ENCODE measurements at places on chromosomes 5 and 9. TPM values are rescaled to one million over a fixed set of nuclear protein-coding genes. Genes with fewer than 3 reads are reported as not detected.

Gene GPR151
- total RNA-seq: not detected

Gene MAP1B
- total RNA-seq: 21.5 TPM

Gene F2RL1
- total RNA-seq: 122 TPM

DNA sequence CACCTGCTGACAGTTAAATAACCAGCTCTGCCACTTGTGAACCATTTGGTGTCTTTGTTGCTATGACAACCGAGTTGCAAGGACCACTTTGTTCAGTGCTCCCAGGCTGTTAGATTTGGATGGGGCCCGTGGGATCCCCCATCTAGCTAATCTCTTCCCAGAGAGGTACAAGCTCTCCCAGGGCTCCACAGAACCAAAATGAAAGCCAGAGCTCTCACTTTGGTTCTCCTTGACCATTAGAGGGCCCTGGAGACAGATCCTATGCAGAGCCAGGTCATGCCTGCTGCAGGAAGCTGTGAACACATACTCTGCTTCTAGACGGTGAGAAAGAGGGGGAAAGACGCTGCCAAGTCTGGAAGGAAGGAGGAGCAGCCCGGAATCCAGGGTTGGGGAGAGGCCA is 224.6 kb downstream of the GABBR2 start:
- peaks cover 58% of the 10 kb centered on the region for H3K27me3 ChIP-seq
- H3K4me3 ChIP-seq: no peak overlapping the region
- H3K36me3 ChIP-seq: peaks cover 5% of the 10 kb centered on the region
- DNase-seq: no peak

DNA sequence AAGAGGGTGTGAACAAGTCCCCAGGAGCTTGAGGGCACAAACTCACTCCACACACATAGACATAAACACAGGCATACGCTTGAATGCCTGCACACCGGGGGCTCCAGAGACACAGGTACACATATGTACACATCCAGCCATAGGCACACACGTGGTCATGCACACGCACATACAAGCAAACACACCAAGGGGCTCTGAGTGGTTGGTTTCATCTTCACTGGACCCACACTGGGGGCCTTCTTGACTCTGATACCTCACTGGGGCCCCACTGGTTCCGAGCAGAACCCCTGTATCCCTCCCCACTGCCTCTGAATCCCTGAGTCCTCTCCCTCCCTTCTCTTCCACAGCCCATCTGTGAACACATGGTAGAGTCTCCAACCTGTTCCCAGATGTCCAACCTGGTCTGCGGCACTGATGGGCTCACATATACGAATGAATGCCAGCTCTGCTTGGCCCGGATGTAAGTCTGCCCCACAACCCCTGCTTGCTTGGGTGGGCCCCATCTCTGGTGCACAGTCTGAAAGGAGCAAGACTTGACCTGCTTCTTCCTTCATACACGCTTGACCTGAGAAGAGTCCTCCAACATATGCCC is 6.4 kb downstream of the SPINK4 start:
- no peak overlapping the region for H3K27ac ChIP-seq
- no peaks in the 10 kb centered on the region for H3K36me3 ChIP-seq
- H3K4me1 ChIP-seq: no peaks in the 10 kb centered on the region

DNA sequence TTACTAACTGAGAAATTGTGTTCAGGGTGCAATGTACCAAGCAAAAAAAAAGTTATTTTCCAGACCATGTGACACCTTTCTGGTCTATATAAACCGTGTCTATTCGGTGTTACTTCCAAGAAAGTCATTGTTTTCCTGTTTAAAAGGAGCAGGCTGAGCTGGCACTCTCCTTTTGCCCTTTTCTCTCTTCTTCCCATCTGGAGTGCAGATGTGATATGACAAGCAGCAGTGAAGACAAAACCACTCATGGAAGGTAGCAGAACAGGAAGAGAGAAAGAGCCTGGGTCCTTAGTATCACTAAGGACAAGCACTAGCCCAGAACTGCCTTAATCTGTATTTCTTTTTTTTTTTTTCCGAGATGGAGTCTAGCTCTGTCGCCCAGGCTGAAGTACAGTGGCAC is 25.6 kb downstream of the LYRM7 start:
- H3K4me1 ChIP-seq: no peaks in the 10 kb centered on the region
- no peak overlapping the region for H3K4me3 ChIP-seq
- DNase-seq: no peak
- H3K36me3 ChIP-seq: no peaks in the 10 kb centered on the region

GRCh38 chr5:398475-399295 is 44.3 kb upstream of the EXOC3 start:
- peaks cover 2% of the 10 kb centered on the region for H3K27me3 ChIP-seq
- no peak overlapping the region for H3K4me3 ChIP-seq
- peaks cover 7% of the 10 kb centered on the region for H3K36me3 ChIP-seq
- DNase-seq: no peak
- H3K4me1 ChIP-seq: peaks cover 14% of the 10 kb centered on the region
- no peak overlapping the region for H3K27ac ChIP-seq

DNA sequence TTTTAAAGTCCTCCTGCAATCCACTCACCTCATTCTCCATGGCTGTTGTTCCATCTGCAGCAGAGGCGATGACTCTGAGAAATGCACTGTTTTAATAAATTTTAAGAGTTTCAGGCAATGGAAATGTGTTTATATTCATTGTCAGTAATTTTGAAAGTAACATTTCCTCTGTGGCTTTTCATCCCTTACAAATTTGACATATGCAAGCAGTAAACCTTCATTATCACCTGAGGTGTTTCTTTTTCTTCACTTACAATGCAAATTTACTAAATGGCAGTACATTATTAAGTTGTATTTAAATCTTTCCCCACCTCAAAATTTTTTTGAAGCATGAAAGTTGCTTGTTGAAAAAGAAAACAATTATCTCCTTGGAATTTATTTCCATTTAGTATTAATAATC is 136.9 kb downstream of the DIRAS2 start:
- H3K36me3 ChIP-seq: no peaks in the 10 kb centered on the region
- DNase-seq: no peak
- no peak overlapping the region for H3K27ac ChIP-seq
- H3K27me3 ChIP-seq: no peaks in the 10 kb centered on the region

- no peaks in the 10 kb centered on the region for H3K36me3 ChIP-seq
- H3K4me3 ChIP-seq: no peak overlapping the region
- peaks cover 19% of the 10 kb centered on the region for H3K27me3 ChIP-seq
- DNase-seq: no peak
- H3K4me1 ChIP-seq: no peaks in the 10 kb centered on the region
Measured at GRCh38 chr5:147519380-147519779, 9.5 kb upstream of the DPYSL3 start.

All from Calu3 (cell line).